ENCODE measurements at places on chromosomes 7 and 10. TPM values are rescaled to one million over a fixed set of nuclear protein-coding genes. Genes with fewer than 3 reads are reported as not detected.

SLC16A9 gene
- 0.10 TPM for total RNA-seq

CRYGN gene
- not detected for total RNA-seq

PPP1R9A gene
- 3.3 TPM for total RNA-seq

SEMA3C gene
- 63.0 TPM for total RNA-seq

DYDC2 gene
- not detected for total RNA-seq

LRRD1 gene
- not detected for total RNA-seq

MSS51 gene
- 0.62 TPM for total RNA-seq

CHCHD3 gene
- 80.7 TPM for total RNA-seq

GATA3 gene
- total RNA-seq, result 3.8 TPM

UFSP1 gene
- 3.1 TPM for total RNA-seq
